ENCODE measurements at places on chromosomes 7 and 10.

DNA sequence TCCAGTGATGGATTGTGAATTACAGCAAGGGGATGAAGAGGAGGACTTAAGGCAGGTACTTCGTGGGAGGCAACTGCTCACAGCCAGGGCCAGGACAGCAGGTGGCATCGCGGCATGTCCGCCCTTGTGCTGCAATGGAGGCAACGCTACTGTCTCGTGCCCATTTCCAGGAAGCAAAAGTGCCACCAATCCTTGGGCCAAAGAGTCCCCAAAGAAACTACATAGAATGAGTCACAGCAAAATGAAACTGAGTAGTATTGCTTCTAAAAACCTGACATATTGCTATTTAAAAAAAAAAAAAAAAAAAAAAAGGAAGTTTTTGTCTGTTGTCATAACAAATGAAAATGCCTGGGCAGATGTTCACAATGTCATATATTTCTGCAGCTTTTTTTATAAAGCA is 46.6 kb downstream of the RSU1 start:
- DNase-seq: no peak

- DNase-seq: no peak
These were observed 69.3 kb upstream of the PDZD8 start for GRCh38 chr10:117444497-117445040.

DNA sequence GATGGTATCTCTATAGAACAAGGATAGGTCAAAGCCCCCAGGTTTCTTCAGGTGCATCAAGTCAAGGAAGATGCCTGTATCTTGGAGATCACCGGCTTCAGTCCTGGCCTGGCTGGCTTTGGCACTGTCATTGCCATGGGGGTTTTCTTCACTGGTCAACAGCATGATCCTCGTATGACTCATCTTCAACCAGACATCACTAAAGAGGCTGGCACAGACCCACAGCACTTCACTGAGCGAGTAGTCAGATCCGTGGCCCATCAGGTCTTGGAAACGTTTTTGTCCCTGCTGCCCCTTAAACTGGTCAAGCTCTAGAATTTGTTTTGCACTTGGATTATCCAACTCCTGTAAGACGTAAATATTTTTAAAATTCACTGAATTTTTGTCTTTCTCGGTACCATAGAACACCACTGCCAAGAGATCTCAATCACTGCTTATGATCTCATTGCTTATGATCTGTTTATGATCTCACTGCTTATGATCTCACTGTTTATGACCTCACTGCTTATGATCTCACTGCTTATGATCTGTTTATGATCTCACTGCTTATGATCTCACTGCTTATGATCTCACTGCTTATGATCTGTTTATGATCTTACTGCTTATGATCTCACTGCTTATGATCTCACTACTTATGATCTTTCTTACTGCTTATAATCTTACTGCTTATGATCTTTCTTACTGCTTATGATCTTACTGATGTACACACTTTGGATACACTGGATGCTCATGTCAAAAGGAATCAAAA is 135.2 kb downstream of the CYP26A1 start:
- no peak for DNase-seq

- no peak for DNase-seq
These were observed 76.9 kb downstream of the UBE2H start for GRCh38 chr7:129875745-129876411.

- DNase-seq: no peak
These were observed 5.4 kb upstream of the HSPB1 start for GRCh38 chr7:76296743-76297740.

DNA sequence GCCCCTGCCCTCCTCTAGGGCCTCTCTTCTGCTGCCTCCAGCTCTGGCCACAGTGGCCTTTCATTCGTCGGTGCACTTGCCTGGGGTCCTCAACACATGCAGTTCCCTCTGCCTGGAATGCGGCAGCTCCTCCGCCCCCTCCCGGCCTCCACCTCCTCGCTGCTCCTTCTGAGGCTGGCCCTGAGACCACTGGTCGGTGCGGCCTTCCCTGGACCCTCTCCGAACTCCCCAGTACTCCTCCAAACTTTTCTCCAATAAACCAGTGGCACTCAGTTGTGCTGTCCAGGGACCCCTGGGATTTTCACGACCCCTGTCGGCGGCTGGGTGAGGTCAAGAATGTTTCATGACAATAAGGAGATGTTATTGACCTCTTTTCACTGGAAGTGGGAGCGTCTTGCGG is 53.5 kb downstream of the BMS1 start:
- DNase-seq: no peak

DNA sequence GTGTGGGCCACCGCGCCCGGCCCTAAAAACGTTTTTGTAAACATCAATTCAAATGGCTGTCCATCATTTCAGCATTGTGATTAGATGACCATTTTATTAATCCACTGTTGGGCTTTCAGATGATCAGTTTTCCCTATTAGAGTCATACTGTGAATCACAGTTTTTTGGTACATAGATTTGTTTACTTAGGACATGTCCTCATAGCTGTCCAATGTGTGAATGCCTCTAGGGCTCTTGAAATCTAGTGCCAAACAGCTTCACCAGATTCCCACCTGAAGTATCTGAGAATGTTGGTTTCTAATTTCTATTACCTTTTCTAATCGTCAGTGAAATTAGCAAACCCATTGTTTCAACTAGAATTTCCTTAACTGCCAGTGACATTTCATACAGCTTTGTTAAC is 66.8 kb downstream of the UPF2 start:
- DNase-seq: no peak

GRCh38 chr7:85237721-85238120 is 50.9 kb upstream of the SEMA3D start:
- no peak for DNase-seq

DNA sequence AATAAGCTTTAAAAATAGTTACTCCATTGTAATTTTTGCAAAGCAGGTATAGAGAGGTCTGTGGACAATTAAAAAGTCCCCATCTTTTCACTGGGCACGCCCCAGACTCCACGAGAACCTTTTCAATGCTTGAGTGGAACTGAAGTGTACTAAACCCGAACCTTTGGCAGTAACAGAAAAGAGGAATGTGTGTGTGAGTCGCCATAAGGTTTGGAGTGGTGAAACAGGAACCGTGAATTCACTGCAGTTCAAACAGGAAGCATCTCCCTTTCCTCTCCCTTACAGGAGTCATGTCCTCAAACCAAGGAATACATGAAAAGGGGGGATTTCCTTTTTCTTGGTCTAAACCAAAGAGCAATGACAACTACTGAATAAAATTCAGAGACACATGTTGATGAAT is 23.2 kb downstream of the NDUFB2 start:
- DNase-seq: no peak

GRCh38 chr10:88374392-88375175 is 208.5 kb downstream of the RNLS start:
- DNase-seq: no peak

DNA sequence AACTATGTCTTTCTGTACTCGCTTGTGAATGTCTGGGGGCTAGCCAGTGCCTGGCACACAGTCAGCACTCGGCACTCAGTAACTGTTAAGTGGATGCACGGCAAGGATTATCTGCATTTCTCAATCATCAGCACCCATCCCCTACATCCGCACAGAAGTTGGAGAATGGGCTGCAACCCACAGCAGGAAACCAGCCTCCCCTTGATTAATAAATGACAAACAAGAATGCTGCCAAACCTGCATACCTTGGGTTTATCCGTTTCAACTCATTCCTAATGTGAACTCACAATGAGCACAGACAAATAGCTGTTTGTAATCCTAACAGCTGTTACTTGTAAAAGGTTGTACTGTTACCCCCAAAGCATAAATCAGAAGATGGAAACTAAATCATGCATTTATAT is 28.9 kb downstream of the PPP1R3C start:
- DNase-seq: no peak

DNA sequence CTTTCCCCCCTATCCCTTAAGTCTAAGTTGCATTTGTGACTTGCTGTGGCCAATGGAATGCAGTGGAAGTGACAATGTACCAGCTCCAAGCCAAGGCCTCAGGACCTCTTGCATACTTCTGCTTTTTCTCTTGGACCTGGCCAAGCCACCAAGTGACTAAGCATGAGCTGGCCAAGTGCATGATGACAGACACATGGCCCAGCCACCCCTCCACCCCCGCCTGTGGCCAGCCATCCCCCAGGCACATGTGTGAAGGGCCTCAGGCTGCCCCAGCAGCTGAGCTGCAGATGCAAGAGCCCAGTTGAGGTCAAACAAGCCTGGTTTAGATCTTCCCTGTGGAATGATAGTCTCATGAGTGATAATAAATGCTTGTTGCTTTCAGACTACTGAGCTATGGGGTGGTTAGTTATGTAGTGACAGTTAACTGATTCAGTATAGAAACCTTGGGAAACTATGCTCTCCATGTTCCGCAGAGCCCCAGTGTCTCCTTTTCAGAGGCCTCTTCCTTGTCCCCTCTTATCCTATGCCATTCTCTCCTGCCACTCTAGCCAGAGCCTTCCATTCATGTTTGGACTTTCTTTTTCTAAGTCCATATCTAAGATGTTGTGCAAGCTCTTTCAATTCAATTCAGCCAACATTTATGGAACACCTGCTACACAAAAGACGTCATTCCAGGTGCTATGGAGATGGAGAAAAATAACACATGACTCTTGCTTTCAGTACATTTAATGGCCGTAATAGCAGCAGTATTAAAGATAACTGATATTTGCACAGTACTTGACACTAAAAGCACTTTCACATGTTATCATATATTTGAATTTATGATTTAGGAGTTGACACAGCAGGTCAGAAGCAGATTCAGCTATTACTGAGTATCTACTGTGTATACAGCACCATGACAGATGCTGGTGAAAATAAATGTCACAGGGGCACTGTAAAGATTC is 55.5 kb upstream of the LOXL4 start:
- DNase-seq: no peak

DNA sequence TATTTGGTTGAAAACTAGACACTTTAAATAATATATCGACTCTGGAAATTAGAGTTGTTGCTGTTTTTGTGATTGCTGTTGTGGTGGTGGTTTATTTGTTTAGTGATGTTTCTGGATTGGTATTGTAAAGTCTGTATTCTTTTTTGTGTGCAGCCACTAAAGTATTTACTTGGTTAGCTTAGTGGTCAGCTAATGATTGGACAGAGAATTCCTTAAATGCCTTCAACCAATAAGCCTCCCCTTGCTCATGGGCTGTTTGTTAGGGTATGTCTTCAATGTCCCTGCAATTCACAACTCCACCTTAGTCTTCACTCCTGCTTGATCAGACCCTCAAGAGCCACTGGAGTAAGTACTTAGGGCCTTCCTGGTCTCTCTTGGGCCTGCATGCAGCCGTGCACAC is 71.0 kb downstream of the PAXIP1 start:
- DNase-seq: no peak

- no peak for DNase-seq
These were observed 292.7 kb downstream of the GLRX3 start for GRCh38 chr10:130428936-130429335.

- no peak for DNase-seq
These were observed 213.3 kb downstream of the WDR11 start for GRCh38 chr10:121064491-121064890.
